ENCODE measurements at places on chromosomes 3 and 15.
A peak's percentile ranks its signal among the peaks of the same experiment; 100 is the strongest.

DNA sequence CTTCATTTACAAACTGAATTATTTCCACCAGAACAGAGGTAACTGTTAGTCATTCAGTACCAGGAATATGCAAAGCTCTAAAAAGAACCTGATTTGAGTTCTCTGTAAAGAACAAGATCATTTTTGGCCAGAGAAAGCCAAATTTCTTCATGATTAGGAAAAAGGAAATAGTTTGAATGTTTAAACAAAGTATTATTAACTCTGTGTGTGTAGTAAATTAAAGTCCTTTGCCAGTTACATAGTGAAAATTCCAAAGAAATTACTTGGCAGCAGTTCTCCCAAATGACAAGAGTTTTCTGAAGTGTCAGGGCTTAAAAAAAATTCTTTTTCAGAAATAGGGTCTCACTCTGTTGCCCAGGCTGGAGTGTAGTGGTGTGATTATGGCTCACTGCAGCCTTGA lies 24.5 kb downstream of the QTRT2 start:
- DNase-seq, result no peak
- H3K27ac ChIP-seq, result no peak overlapping the region
- no peaks in the 10 kb centered on the region for H3K27me3 ChIP-seq
- no peak overlapping the region for H3K4me3 ChIP-seq
- H3K4me1 ChIP-seq, result no peaks in the 10 kb centered on the region

DNA sequence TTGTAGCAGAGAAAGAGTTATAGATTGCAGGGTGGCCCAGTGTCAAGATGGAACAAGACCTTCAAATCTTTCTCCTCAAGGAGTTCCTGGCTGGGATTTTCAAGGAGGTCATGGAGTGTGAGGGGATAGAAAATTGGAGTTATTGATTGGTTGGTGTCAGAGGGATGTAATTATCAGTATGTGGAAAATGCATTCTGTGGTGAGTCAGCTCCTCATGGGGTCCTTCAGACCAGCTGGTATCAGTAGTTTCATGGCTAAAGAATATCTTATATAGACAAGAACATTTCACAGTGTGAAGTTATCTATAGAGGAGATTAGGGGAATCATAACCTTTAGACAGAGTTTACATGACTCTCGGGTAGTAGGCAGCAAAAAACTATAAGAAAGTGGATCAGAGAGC lies 1114.0 kb upstream of the GBE1 start:
- H3K4me1 ChIP-seq, result no peaks in the 10 kb centered on the region
- H3K4me3 ChIP-seq, result no peak overlapping the region
- no peak overlapping the region for H3K27ac ChIP-seq
- no peaks in the 10 kb centered on the region for H3K27me3 ChIP-seq
- no peaks in the 10 kb centered on the region for H3K36me3 ChIP-seq

- DNase-seq, result no peak
- H3K36me3 ChIP-seq, result no peaks in the 10 kb centered on the region
- H3K4me3 ChIP-seq, result no peak overlapping the region
- H3K27ac ChIP-seq, result no peak overlapping the region
Measured at GRCh38 chr3:171101982-171102641, 75.6 kb upstream of the SLC2A2 start.

DNA sequence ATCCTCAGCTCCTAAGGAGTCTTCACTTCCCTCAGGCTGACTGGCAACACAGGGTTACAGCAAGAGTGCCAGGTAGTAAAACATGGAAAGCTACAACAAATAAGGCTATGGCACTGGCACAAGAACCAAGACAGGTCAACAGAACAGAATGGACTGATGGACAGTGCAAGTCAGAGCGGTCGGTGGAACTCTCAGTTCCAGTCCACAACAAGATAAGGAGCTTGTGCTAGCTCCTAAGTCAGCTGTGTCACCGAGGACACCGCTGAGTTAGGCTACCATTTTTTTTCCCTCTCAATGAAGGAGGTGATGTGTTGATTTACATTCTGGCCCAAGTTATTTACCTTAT lies 55.9 kb upstream of the LIMD1 start:
- H3K4me1 ChIP-seq, result no peaks in the 10 kb centered on the region
- no peaks in the 10 kb centered on the region for H3K27me3 ChIP-seq
- DNase-seq, result no peak
- no peaks in the 10 kb centered on the region for H3K36me3 ChIP-seq

- no peaks in the 10 kb centered on the region for H3K36me3 ChIP-seq
- DNase-seq, result peak; percentile 67
- H3K27me3 ChIP-seq, result no peaks in the 10 kb centered on the region
- H3K4me3 ChIP-seq, result no peak overlapping the region
Measured at GRCh38 chr3:12175844-12176453, 17.2 kb upstream of the TIMP4 start.

DNA sequence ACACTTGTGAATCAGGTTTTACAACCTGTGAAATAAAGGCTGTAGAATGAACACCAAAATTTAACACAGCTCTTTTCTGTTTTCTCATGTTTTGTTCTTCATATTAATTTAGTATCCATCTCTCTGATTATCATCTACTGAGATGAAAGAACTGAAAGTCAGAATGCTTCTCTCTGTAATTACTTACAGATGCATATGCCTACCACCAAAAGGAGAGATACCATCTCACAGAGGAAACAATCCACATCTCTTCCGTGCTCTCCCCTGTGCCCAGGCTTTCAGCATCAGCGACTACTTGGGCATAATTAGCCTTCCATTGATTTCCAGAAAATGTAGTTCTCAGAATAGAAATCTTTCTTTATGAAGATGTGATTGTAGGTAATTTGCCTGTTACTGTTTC lies 741.4 kb downstream of the GRM7 start:
- DNase-seq, result no peak
- no peaks in the 10 kb centered on the region for H3K36me3 ChIP-seq
- H3K27ac ChIP-seq, result no peak overlapping the region
- H3K27me3 ChIP-seq, result no peaks in the 10 kb centered on the region
- no peak overlapping the region for H3K4me3 ChIP-seq
